ENCODE measurements at places on chromosomes 2 and 18.

DNA sequence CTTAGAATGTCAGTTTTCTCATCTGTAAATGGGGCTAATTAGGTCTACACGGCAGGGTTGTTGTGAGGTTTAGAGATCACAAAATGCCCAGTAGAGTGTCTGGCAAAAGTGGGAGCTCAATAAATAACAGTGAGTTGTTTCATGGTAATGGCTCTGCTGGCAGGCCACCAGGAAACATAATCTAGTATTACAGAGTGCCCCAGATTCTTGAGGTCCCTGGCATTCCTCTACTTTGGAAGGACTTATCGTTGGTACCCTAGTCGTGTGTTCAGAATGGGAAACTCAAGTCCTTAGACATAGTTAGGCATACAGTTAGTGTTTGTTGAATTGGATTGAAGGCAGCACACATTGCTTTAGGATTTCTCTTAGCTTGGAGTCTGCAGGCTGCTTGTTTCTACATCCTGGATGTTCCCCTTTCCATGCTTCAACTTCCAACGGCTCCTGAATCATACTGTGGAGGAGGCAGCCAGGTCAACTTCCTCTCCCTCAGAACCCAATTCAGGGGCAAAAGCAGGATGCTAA is 161.5 kb upstream of the FOSL2 start:
- no peak for DNase-seq

DNA sequence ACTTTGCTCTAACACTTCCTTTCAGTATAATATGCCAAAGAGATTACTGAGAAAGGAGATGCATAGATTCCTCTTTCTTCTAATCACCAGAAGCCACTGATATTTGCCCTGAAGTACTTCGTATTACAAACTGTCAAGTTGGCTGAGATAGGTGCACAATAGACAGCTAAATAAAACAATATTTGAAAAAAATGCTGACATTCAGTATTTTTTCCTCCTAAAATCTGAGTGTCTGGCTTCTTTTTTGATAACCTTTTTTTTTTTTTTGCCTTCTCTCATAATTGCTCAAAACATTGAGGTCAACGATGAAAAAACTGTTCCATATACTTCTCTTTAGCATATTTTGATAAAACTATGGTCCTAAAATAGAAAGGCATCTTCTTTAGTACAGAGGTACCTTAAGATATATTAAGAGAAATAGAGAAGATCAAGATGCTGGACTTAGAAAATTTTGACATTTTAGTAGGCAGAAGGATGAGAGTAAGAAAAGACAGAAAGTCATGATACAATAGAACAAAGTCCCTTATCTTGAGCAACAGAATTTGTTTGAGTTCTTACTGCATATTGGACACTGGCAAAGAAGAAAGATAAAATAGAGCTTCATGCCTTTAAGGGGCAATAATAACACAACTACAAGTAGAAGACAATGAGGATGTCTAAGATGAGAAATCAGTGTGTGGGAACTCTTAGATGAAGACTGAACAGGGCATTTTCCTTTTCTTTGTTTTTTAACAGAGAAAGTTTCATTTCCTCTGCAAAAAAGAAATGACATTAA is 220.7 kb downstream of the PTH2R start:
- no peak for DNase-seq

DNA sequence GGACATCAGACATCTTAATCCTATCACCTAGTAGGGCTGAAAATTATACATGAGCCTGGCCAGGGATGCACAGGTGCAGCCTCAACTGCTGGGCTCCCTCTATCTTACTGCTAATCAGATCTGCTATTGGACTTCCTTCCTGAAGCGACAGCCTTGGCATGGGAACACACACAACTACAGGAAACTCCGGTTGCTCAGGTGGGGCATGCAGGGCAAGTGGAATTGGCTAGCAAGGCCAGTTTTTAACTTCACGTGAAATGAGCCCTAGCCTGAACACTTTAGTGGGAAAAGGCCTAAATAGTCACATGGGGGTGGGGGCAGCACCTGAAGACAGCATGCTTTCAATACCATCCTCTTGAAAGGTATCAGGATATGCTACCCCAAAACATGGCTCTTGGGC is 147.9 kb upstream of the NCKAP5 start:
- no peak for DNase-seq

DNA sequence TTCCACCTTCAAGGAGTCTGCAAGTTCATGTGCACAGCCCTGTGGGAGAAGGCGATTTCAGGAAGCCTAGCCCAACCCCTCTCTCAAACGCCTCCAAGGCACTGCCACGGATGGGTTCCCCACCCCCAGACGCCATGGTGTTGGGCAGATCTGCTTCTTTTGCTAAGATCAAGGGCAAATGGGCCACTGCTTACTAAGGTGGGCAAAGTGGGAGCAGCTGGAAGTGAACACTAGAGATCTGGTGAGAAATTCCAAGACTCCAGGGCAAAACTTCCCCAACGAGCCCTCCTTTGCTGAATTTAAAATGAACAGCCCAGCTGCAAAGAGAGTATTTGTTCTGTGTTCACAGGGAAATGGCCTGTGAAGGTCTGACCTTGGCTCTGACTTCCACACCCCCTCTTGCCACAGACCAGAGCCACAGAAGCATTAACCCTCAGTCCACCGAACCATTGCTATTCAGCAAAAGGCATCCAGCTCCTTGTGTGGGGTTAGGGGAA is 45.1 kb upstream of the ZBTB7C start:
- no peak for DNase-seq
